ENCODE measurements at places on chromosomes 16 and 17.

GRCh38 chr17:323721-324571 is 28.7 kb downstream of the RPH3AL start:
- DNase-seq: no peak

DNA sequence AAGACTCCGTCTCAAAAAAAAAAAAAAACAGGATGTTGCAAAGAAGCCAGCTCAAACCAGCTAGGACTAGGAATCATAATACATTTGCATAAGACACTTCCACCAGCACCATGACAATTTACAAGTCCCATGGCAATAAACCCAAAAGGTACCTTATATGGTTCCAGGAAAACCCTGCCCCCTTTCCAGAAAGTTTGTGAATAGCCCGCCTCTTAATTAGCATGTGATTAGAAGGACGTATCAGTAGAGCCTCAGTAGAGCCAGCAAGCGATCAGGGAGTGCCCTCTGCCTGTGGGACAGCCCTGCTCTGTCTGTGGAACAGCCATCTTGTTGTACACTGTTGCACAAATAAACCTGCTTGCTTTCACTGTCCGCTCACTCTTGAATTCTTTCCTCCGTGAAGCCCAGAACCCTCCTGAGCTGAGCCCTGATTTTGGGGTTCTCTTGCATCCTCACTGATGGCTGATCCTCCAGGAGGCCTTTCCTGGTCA is 14.0 kb downstream of the NUPR1 start:
- no peak for DNase-seq

GRCh38 chr16:31507617-31507928 is 618 bp downstream of the RUSF1 start:
- DNase-seq: no peak

DNA sequence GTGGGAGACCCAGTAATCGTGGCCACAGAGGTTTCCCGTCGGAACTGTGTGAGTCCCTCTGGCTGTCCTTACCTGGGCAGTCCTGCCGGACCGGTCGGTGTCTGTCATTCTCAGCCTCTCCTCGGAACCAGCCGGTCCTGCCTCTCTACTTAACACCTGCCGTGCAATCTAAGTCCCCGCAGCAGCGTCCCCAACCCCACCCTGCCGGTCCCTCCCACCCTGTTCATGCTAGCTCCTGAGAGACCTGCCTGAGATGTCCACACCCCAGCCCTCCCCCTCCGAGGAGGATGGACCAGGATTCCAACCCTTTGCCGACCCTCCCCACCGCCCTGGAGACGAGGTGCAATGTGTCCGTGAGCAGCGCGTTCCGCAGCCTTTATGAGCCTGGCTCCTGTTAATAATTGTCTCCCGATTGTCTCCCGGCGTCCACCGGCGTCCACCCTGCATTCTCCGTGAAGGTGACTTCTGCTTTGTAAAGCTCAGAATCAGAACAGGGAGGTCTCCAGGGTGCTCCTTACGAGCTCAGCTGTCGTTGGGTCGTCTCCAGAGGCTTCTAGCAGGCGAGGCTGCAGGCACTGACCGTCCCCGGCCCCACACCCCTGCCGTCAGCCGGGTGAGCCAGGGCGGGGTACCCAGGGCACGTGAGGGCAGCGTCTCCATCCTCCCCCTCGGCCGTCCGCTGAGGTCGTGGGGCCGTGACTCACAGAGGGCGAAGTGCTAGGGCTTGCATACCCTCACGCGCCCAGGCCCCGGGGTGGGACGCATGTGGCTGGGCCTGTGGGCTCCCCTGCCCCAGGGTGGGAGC is 10.1 kb downstream of the METRNL start:
- no peak for DNase-seq

DNA sequence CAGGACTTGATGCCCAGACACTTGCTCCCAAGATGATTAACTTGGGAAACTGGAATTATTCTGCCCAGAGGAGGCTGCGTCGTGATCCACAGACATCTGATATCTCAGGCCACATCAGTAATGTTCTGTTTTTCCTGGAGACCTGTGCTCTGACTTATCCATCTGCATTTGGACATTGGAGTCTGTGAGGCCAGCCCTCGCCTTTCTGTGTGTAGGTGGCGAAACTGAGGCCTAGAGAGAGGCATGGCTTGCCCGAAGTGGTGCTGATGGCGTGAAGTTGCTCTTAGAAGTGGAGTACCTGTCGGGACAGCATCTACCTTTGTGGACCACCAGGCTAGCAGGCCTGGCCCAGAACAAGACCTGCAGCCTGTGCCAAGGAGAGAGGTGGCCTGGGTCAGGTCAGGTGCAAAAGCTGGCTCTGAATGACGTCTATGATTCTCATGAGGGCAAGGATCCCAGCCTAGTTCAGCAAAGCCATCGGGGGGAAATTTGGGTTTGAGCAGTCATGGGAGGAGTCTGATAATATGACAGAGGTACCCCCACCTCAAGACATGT is 186.8 kb upstream of the ZNF469 start:
- DNase-seq: no peak

GRCh38 chr17:1915889-1916288 is 86.1 kb downstream of the RPA1 start:
- DNase-seq: no peak

GRCh38 chr17:73348018-73348828 is 36.4 kb upstream of the CDC42EP4 start:
- no peak for DNase-seq

DNA sequence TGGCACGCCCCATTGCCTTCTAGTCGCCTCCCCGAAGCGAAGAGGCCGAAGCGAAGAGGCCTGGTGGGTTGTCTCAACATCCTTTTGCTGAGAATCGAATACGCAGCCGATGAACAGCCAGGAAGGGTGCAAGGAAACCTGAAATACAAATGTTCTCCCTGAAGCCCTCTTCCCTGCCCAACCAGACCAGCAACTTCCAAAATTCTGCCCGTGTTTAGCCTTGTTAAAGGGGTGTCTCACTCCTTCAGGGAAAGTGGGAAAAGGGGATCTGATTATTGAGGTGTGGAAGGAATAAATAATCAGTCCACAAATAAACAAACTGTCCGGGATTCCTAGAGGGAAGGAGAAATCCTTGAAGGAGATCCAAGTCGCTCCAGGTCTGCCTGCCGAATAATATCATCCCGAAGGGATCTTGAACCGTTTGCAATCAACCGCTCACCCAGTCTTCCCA is 1.4 kb upstream of the FOXC2 start:
- DNase-seq: no peak

DNA sequence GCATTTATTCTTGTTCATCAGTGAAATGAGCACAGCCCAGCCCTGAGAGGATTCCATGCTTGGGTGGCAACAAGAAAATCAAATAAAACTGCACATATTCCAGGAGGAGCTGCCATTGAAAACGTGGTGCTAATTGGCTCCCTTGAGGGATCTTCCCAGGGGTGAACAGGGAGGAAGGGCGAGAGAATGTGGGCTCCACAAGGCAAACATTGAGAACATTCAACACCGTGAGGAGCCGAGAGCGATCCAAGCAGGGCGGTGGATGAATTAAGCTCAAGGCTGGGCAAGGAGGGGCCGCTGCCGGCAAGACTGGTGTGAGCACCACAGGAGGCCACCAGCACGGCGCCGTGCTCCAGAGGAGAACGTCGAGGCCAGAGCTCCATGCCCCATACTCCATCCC is 166.9 kb downstream of the C16orf95 start:
- DNase-seq: no peak

- no peak for DNase-seq
Measured at GRCh38 chr17:77548967-77549366, 408.2 kb downstream of the SEC14L1 start.

- no peak for DNase-seq
Measured at GRCh38 chr17:41494524-41494923, 4.8 kb upstream of the KRT36 start.

GRCh38 chr17:21263376-21263775 is 10.2 kb upstream of the NATD1 start:
- no peak for DNase-seq
